ENCODE measurements at places on chromosomes 3 and 15. TPM values are rescaled to one million over a fixed set of nuclear protein-coding genes. Genes with fewer than 3 reads are reported as not detected.

Gene GABRR3
- 0.05 TPM for total RNA-seq

Gene FAM107A
- not detected for total RNA-seq

Gene CCR3
- total RNA-seq: 0.16 TPM

Gene GATM
- total RNA-seq: 1.3 TPM

Gene CFAP20DC
- 1.7 TPM for total RNA-seq

Data from T-helper 2 cell treated with Interferon-gamma antibody and Interleukin-4, amounts not matched to agents 100 ng/mL and 5 ng/mL, for 36 hours (primary cell).